ENCODE measurements at places on chromosomes 12 and 14. TPM values are rescaled to one million over a fixed set of nuclear protein-coding genes. Genes with fewer than 3 reads are reported as not detected.

Gene ARHGEF40
- total RNA-seq: 41.9 TPM

Gene CLEC7A
- 1.2 TPM for total RNA-seq

Gene ADAM21
- not detected for total RNA-seq

Gene P2RX2
- total RNA-seq: not detected

Gene BBS10
- total RNA-seq: 5.0 TPM

Gene CLEC9A
- not detected for total RNA-seq

Gene AQP6
- 0.28 TPM for total RNA-seq

Gene FANCM
- 2.5 TPM for total RNA-seq

Gene TBX3
- 37.2 TPM for total RNA-seq

Gene NFATC4
- 1.4 TPM for total RNA-seq

Gene EPS8
- 27.0 TPM for total RNA-seq

Gene WIF1
- 0.08 TPM for total RNA-seq

Gene PRPH
- total RNA-seq: not detected

Gene ANKS1B
- total RNA-seq: 3.6 TPM

Gene KCNA5
- total RNA-seq: 0.05 TPM

Gene IGF1
- 37.3 TPM for total RNA-seq

Gene TEX22
- total RNA-seq: 1.3 TPM

Gene SLC7A7
- 6.1 TPM for total RNA-seq

Gene HOTAIR
- total RNA-seq: not detected

Gene RAPGEF3
- 2.1 TPM for total RNA-seq

Gene EIF2S3B
- 0.20 TPM for total RNA-seq

Gene AREL1
- total RNA-seq: 18.4 TPM

Gene SLC25A47
- total RNA-seq: 191 TPM

Gene CCND2
- total RNA-seq: 3.5 TPM

Gene OR4E1
- not detected for total RNA-seq

Gene CD69
- total RNA-seq: 0.53 TPM

Gene RERGL
- total RNA-seq: 0.25 TPM

Gene GAPDH
- 1,145 TPM for total RNA-seq

Gene SLC6A15
- 0.25 TPM for total RNA-seq

Gene SLIRP
- 47.9 TPM for total RNA-seq

Gene TTC9
- total RNA-seq: 0.23 TPM

Gene AKAP3
- total RNA-seq: 1.6 TPM

Gene KRAS
- total RNA-seq: 10.2 TPM

Gene KRT2
- total RNA-seq: not detected

Gene MIP
- total RNA-seq: 0.60 TPM

Gene GZMH
- 0.28 TPM for total RNA-seq

Gene TOGARAM1
- 5.9 TPM for total RNA-seq

Gene LRRC10
- not detected for total RNA-seq

Gene CFAP54
- 0.13 TPM for total RNA-seq

Gene DTX1
- total RNA-seq: 24.5 TPM

Gene CISTR
- not detected for total RNA-seq

Gene SLC22A17
- 3.6 TPM for total RNA-seq

Gene CD163L1
- 0.78 TPM for total RNA-seq

Gene PIWIL1
- total RNA-seq: not detected

Gene FAM234B
- 4.4 TPM for total RNA-seq

Gene FAM181A
- not detected for total RNA-seq

Data from left lobe of liver (tissue), 2 donors.